GM23248 (cell line): ENCODE measurements at places on chromosomes 12 and 14. TPM values are rescaled to one million over a fixed set of nuclear protein-coding genes. Genes with fewer than 3 reads are reported as not detected.
A peak's percentile ranks its signal among the peaks of the same experiment; 100 is the strongest.

Gene ACOT4
- 0.38 and 1.5 TPM in 2 replicates for total RNA-seq

Gene RGS6
- not detected in 2 replicates for total RNA-seq

Gene DNAJC22
- 1.5 and 2.5 TPM in 2 replicates for total RNA-seq

GRCh38 chr14:74241652-74242017, 2.4 kb downstream of the VSX2 start:
- peaks cover 86% of the 10 kb centered on the region for H3K27me3 ChIP-seq
- no peak overlapping the region for H3K27ac ChIP-seq

Gene CCDC196
- not detected in 2 replicates for total RNA-seq

GRCh38 chr12:65922077-65922476, 97.8 kb downstream of the HMGA2 start:
- no peak overlapping the region for H3K27ac ChIP-seq
- H3K4me3 ChIP-seq, result no peak overlapping the region
- peaks cover 9% of the 10 kb centered on the region; the same call in 1 of the 2 replicates for H3K36me3 ChIP-seq
- no peaks in the 10 kb centered on the region for H3K4me1 ChIP-seq

Gene CLEC2B
- total RNA-seq, result 6.2 and 7.2 TPM in 2 replicates

GRCh38 chr12:117468016-117468415, 106.6 kb upstream of the NOS1 start:
- H3K4me1 ChIP-seq, result no peaks in the 10 kb centered on the region
- no peaks in the 10 kb centered on the region for H3K27me3 ChIP-seq
- H3K4me3 ChIP-seq, result no peak overlapping the region
- H3K36me3 ChIP-seq, result no peaks in the 10 kb centered on the region
- H3K27ac ChIP-seq, result no peak overlapping the region

DNA sequence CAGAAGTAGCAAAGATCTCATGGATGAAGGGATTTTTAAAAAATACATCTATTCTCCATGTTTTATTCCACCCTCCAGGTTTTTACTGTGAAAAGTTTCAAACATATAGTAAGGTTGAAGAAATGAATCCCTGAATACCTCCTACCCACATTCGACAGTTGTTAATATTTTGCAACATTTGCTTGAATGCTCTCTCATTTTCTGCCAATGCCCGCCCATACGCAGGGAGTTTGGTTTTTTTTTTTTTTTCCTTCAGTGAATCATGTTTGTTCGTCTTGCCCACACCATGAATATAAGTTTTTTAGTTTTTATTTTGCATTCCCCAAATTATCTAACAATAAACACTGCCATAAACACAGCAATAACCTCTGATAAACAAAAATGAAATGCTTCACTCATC, 82.9 kb downstream of the MAP1LC3B2 start:
- no peak overlapping the region for H3K27ac ChIP-seq
- H3K36me3 ChIP-seq, result no peaks in the 10 kb centered on the region
- DNase-seq, result peak; percentile 58
- no peaks in the 10 kb centered on the region for H3K4me1 ChIP-seq

GRCh38 chr14:73437206-73437605, 21.1 kb downstream of the NUMB start:
- no peak for DNase-seq
- H3K36me3 ChIP-seq, result no peaks in the 10 kb centered on the region
- peaks cover 4% of the 10 kb centered on the region; the same call in 1 of the 2 replicates for H3K4me1 ChIP-seq
- H3K27me3 ChIP-seq, result no peaks in the 10 kb centered on the region
- H3K27ac ChIP-seq, result no peak overlapping the region

- no peak overlapping the region for H3K27ac ChIP-seq
- no peak overlapping the region for H3K4me3 ChIP-seq
- DNase-seq, result no peak
- H3K27me3 ChIP-seq, result no peaks in the 10 kb centered on the region
- no peaks in the 10 kb centered on the region for H3K4me1 ChIP-seq
- H3K36me3 ChIP-seq, result no peaks in the 10 kb centered on the region
Measured at GRCh38 chr12:23127701-23128100, 502.7 kb downstream of the ETNK1 start.

Gene GPR84
- total RNA-seq, result not detected in 2 replicates

Gene CCDC177
- not detected in 2 replicates for total RNA-seq

Gene TMEM52B
- total RNA-seq, result 6.7 TPM in 1 of 2 replicates, not detected in the other

- H3K4me3 ChIP-seq, result no peak overlapping the region
- no peaks in the 10 kb centered on the region for H3K36me3 ChIP-seq
- no peak overlapping the region for H3K27ac ChIP-seq
- DNase-seq, result no peak
Measured at GRCh38 chr14:104286496-104286895, 148.1 kb downstream of the KIF26A start.

DNA sequence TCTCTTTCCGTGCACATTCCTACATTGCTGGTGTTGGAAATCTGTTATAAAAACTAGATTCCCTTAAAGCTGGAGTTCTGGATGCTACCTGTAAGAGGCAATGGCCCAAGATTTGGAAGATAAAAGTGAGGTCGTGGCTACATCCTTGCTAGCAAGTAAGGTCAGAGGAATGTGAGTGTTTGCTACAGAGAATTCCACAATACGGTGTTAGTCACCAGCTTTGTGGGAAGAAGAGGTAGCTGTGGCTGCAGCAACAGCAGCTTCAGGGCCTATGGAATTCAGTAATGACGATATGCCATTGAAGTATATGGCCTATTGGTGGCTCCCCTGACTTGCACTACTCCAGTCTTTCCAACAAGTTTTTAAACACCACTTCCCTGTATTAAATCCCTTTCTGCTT, 227.7 kb upstream of the TMEM260 start:
- no peak overlapping the region for H3K4me3 ChIP-seq
- no peak overlapping the region; the same call in 1 of the 2 replicates for H3K27ac ChIP-seq
- no peaks in the 10 kb centered on the region for H3K36me3 ChIP-seq
- DNase-seq, result peak; percentile 89

DNA sequence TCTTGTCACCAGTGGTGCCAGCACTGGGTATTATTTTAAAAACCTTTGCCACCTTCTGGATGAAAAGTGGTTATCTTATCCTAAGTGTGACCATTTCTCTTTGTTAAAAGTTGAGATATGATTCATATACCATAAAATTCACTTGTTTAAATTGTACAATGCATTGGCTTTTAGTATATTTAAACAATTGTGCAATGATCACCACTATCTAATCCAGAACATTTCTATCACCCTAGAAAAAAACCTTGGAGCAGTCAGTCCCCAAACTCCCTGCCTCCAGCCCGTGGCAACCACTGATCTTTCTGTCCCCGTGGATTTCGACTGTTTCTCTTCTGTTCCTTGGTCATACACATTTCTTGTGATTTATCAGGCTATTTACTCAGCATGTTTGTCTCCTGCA, 28.3 kb downstream of the SH2B3 start:
- no peaks in the 10 kb centered on the region for H3K36me3 ChIP-seq
- peak overlapping the region; percentile 51 for H3K4me3 ChIP-seq
- no peaks in the 10 kb centered on the region for H3K27me3 ChIP-seq

DNA sequence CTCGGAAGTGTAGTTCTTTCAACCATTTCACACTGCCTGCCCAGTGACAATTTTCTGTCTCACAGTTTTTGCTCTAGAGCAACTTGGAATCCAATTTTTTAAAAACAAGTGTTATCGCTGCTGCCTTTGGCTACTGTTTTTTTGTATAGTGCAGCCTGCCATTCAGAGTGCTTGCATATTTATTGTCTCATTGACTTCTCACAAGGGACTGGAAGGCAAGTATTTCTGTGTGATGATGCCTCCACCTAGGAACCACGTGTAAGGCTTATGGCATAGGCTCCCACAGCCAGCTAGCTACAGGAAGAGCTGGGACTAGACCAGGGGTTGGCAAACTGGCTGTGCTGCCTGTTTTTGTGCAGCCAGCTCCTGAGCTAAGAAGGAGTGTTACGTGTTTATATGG, 903 bp downstream of the PARPBP start:
- peak; percentile 61 for DNase-seq
- H3K27ac ChIP-seq, result peak overlapping the region; percentile 69
- H3K4me3 ChIP-seq, result peak overlapping the region; percentile 97
- peaks cover 16% of the 10 kb centered on the region for H3K4me1 ChIP-seq

DNA sequence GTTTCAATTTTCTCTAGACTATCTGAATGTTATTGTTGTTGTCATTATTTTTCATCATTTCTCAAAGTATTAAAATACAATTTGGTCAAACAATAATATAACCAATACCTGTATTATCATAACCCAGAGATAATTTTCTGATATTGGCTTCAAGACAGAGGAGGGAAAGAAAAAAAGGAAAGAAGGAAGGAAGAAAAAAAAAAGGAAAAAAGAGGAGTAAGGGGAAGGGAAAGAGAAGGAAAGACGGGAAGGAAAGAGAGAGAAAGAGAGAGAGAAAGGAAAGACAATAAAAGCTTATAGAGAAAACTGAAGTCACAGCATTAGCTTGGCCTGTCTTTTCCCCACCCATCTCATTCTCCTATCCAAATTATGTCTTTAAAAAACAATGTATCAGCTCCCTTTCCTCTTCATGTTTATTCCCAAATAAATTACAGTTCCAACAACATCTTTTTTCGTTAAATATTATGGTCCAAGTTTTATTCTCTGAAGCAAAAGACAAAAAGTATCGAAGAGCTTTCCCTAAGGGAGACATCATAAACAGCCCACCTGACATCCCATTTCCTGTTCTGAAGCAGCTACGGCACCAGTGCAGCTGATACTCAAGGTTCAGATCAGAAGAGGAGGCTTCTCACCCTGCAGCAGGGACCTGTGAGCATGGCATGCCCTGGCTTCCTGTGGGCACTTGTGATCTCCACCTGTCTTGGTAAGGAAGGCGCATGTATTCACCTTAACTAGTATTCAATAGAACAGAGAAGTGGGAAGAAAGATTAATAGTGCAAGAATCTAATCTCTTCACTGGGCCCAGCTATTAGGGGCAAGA, 308.3 kb downstream of the DAD1 start:
- no peak for DNase-seq
- peaks cover 20% of the 10 kb centered on the region for H3K27me3 ChIP-seq
- H3K27ac ChIP-seq, result no peak overlapping the region

GRCh38 chr14:23025151-23025814, 9.4 kb downstream of the PSMB5 start:
- no peak overlapping the region for H3K27ac ChIP-seq
- H3K36me3 ChIP-seq, result peaks cover 18% of the 10 kb centered on the region
- no peak for DNase-seq

Gene PTPN6
- total RNA-seq, result not detected in 2 replicates

Gene SLCO1C1
- not detected in 2 replicates for total RNA-seq

DNA sequence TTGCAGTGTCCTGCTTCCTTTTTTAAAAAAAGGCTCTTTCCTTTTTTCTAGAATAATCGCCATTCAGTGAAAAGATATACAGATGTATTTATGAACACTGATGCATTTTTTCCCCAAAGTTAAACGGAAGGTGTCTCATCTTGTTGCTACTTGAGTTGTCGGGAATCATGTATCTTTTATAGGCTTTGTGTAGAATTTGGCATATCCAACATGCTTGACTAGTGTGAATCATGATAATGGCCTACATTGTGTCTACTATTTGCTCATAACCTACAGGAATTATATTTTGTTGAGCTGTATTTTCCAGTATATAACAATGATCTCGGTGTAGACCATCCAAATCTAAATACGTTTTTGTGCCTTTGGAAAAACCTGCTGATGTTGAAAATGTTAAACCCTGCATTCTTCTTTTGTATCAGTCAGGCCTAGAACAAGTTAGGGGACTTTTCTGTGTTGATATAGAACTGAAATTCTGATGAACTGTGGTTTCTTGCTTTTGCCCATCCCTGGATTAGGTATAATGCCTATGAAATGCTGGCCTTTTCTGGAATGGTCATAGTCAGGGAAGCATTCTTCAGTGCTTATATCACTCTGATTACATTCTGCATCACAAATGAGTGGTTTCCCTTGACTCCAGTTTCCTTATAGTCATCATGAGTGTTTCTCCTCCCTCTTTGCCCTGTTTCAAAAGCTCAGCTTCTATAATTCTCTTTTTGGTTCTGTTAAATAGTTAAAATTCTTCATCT, 10.8 kb downstream of the BMAL2 start:
- H3K4me3 ChIP-seq, result peak overlapping the region; percentile 35
- no peaks in the 10 kb centered on the region for H3K27me3 ChIP-seq
- H3K4me1 ChIP-seq, result peaks cover 47% of the 10 kb centered on the region
- no peaks in the 10 kb centered on the region for H3K36me3 ChIP-seq
- H3K27ac ChIP-seq, result peak overlapping the region; percentile 95
